PC-3 (cell line): ENCODE measurements at places on chromosomes 4 and X. TPM values are rescaled to one million over a fixed set of nuclear protein-coding genes. Genes with fewer than 3 reads are reported as not detected.

GRCh38 chr4:8380511-8381415 lies 59.8 kb downstream of the ACOX3 start:
- H3K36me3 ChIP-seq: no peaks in the 10 kb centered on the region
- no peak overlapping the region for H3K4me3 ChIP-seq
- no peaks in the 10 kb centered on the region for H3K27me3 ChIP-seq
- DNase-seq: no peak
- H3K4me1 ChIP-seq: no peaks in the 10 kb centered on the region
- no peak overlapping the region for H3K27ac ChIP-seq

- H3K27me3 ChIP-seq: no peaks in the 10 kb centered on the region
- no peaks in the 10 kb centered on the region for H3K36me3 ChIP-seq
- H3K4me3 ChIP-seq: no peak overlapping the region
- H3K4me1 ChIP-seq: no peaks in the 10 kb centered on the region
- no peak overlapping the region for H3K27ac ChIP-seq
Observed at GRCh38 chr4:66949419-66949818, 595.9 kb downstream of the CENPC start.

GRCh38 chr4:173235050-173235449 lies 66.4 kb downstream of the GALNT7 start:
- peaks cover 13% of the 10 kb centered on the region; the same call in 1 of the 2 replicates for H3K4me1 ChIP-seq
- no peak overlapping the region for H3K4me3 ChIP-seq
- no peak overlapping the region for H3K27ac ChIP-seq
- no peaks in the 10 kb centered on the region for H3K36me3 ChIP-seq
- H3K27me3 ChIP-seq: no peaks in the 10 kb centered on the region
- DNase-seq: no peak

DNA sequence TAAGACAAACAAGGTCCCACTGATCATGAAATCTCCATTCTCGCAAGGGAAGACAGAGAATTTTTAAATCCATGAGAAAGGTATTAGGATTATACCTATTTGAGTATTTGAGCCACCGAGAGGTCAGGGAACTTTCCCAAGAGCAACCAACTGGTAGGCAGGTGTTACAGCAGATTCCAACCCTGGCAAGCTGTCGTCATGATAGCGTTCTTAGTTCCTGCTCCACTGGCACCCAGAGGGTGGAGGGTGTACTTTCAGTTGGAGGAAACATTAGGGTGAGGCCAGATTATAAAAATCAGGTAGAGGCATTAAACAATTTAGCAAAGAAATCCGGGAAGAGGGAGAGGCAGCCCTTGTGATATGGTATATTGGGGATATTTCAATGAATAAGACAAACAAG lies 23.3 kb downstream of the COQ2 start:
- no peaks in the 10 kb centered on the region for H3K27me3 ChIP-seq
- DNase-seq: no peak
- no peak overlapping the region for H3K4me3 ChIP-seq
- peaks cover 18% of the 10 kb centered on the region for H3K4me1 ChIP-seq
- H3K27ac ChIP-seq: no peak overlapping the region

DNA sequence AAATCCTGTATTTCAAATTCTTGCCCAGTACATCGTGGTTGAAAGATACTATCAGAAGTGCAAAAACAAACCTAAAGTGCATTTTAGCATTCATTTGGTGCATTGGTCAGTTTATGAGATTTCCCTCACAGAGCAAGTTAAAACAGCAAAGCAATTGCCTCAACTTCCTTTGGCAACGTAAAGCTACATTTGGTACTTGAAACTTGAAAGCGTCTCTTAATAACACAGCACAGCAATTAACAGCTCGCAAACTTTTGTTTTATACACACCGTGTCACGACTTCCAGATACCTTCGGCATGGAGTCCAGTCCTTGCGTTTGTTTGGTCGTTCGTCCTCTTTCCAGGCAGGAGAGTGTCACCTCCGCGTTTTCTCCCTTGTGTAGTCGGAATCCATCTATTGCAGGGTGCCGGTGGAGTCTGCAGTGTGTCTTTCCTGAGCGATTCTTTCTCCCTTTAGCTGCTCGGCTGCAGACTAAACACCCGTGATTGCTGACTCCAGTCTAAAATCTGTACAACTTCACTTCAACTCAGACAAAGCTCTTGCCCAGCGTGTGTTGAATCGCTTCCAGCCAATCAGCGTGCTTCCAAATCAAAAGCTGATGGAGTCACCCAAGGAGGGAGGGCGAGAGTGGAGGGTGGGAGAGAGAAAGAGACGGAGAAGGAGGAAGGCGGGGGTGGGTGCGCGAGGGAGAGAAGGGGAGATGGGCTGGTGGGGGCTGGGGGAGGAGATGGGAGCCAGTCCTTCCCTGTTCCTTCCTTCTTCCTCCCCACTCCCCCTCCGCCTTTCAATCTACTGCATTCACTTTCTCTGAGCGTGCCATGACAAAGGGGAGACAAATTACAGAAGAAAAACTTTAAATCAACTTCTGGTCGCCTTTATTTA lies at the start of gene PCDH18:
TSS of gene PCDH18 (minus strand) at position 509 of the 883 bp plus-strand sequence. CDS start at position 103, 406 bp downstream.
- H3K27me3 ChIP-seq: no peaks in the 10 kb centered on the region
- H3K27ac ChIP-seq: peak within 1 kb of the TSS; percentile 17; the same call in 1 of the 2 replicates
- H3K36me3 ChIP-seq: no peaks in the 10 kb centered on the region
- H3K4me1 ChIP-seq: peaks cover 14% of the 10 kb centered on the region; the same call in 1 of the 2 replicates
- H3K4me3 ChIP-seq: peak within 1 kb of the TSS; percentile 97

DNA sequence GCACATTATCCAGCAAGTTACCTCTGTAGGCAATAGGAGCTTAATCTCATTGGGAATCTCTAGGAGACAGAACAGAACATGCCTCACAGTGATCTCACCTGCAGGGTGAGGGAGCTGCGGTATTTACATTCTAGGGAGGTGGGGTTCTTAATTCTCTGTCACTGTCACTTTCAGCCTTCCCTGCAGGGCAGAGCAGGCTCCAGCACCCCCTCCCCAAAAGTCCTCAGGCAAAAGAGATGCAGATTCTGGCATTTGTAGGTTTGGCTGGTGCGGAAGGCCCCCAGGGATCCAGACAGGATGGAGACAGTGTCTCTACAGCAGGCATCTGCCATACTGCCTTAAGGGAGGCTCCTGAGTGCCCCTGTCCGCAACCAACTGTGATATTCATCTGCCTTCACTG lies 166.4 kb upstream of the ATP6AP2 start:
- peaks cover 19% of the 10 kb centered on the region; the same call in 1 of the 2 replicates for H3K27me3 ChIP-seq
- H3K36me3 ChIP-seq: no peaks in the 10 kb centered on the region
- no peak overlapping the region for H3K27ac ChIP-seq
- no peak for DNase-seq
- H3K4me1 ChIP-seq: no peaks in the 10 kb centered on the region

- H3K27ac ChIP-seq: no peak overlapping the region
- DNase-seq: no peak
- H3K27me3 ChIP-seq: no peaks in the 10 kb centered on the region
- H3K36me3 ChIP-seq: peaks cover 5% of the 10 kb centered on the region; the same call in 1 of the 2 replicates
- no peak overlapping the region for H3K4me3 ChIP-seq
Observed at GRCh38 chr4:39097290-39097689, 35.3 kb downstream of the KLHL5 start.

DNA sequence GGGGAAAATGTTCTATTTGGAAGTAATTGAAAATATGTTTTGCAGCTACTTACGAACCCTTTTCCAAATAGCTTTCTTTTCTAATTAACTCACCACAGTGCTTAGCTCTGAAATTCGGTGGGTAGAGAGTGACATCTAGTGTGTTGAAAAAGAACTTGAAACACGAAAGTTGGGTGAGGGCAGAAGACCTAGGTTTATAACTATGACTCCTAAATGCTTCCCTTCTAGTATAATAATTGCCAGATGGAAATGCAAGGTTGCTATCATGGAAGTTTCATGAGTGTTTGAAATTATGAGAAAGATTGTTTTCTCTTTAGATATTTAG lies 77.3 kb upstream of the NOCT start:
- no peaks in the 10 kb centered on the region for H3K36me3 ChIP-seq
- H3K4me3 ChIP-seq: no peak overlapping the region
- no peak overlapping the region for H3K27ac ChIP-seq

- H3K27ac ChIP-seq: no peak overlapping the region
- peaks cover 22% of the 10 kb centered on the region for H3K4me1 ChIP-seq
- no peak for DNase-seq
- no peak overlapping the region for H3K4me3 ChIP-seq
Observed at GRCh38 chr4:185357733-185358440, 37.8 kb downstream of the LRP2BP start.

Gene CCNA2
- total RNA-seq: 59.1 and 78.0 TPM in 2 replicates

Gene CLNK
- not detected in 2 replicates for total RNA-seq
